ENCODE measurements at places on chromosomes 1 and 21. TPM values are rescaled to one million over a fixed set of nuclear protein-coding genes. Genes with fewer than 3 reads are reported as not detected.

Gene OR6K6
- not detected for polyA plus RNA-seq

Gene DCST1
- polyA plus RNA-seq, result 0.23 TPM

Gene ZNF648
- 0.20 TPM for polyA plus RNA-seq

Gene IVL
- polyA plus RNA-seq, result not detected

Gene KIF26B
- 1.2 TPM for polyA plus RNA-seq

Gene ACTN2
- 2,231 TPM for polyA plus RNA-seq

DNA sequence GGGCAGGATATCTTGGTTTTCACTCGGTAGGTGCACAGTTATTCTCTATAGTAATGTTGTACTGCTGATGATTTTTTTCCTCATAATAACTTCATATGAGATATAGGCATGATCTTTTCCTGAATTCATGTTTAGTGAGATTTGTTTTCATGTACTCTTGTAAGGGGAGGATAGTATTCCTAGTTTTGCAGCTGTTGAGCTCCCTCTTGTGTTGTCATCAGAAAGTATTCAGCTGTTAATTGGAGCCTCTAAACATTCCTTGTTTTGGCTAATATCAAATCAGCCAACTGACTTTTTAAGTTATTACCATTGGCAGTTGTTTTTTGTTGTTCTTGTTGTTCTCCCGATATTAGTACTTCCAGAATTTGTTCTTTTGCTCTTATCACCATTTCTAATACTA, 24.4 kb downstream of the OR10R2 start:
- no peak for DNase-seq

- DNase-seq, result peak; percentile 87
Observed at GRCh38 chr1:22814176-22815042, 103.8 kb downstream of the EPHB2 start.

GRCh38 chr1:65881067-65881594, 88.4 kb downstream of the PDE4B start:
- no peak for DNase-seq

DNA sequence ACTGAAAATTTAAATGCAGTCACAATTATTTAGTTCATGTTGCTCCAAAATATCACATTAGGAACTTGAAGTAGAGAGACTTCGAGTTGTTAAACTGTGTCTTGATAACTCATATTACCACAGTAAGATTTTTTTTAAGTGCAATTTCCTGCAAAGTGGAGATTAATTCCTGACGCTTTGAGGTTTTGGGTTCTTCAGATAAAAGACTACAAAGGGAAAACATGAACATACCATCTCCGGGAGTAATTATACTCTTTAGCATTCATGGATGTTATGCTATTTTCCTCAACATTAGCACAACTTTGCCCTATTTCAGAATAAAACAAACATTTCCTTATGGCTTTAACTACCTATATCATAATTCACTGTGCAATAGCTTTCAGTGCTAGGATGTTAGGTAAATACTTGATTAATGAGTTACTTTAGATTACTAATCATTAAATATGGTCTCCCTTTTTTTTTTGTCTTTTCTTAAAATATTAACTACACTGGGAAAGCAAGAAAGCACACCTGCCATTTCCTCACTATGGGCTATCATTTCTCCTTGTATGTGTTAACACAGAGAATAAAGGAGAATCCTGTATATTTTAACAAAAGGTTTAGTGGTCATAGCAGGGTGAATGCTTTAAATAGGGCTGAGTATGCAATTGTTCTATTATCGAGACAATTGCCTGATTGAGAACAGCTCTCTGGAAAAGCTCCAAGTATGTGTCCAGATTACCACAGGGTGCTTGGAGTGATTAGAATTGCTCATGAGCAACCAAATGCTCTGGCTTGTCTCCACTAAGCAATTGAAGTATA, 252.5 kb upstream of the C1orf105 start:
- DNase-seq, result no peak

DNA sequence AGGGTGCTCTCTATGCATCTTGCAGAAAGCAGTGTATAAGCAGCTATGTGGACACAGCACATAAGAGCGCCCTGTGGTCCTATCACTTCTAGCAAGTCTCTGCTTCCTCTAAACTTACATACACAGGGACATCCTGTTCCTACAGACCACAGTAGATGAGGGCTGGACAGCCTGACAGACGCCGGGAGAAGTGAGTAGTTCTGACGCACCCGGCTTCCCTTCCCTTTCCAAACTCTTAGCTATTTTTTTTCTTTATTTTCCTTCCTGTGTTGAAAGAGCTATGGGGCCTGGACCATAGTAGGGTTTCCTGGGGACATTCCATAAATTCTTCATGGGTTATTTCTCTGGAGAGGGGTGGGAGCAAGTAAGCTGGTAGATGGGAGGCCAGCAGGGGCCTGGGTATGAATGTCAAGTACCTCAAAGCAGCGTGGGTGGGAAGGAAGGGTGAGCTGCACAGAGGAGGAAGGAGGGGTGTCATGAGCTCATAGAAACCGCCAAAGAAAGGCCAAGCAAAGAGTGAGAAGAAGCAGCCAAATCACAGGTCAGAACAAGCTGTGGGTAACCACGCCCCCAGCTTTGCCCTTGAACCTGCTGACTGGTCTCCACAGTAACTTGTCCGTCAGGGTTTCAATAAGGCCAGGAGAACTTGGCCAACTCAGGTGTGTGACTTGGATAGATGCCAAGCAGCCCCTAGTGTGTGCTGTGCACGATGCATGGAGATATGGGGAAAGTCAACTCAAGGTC, 36.6 kb downstream of the PLXNA2 start:
- no peak for DNase-seq

DNA sequence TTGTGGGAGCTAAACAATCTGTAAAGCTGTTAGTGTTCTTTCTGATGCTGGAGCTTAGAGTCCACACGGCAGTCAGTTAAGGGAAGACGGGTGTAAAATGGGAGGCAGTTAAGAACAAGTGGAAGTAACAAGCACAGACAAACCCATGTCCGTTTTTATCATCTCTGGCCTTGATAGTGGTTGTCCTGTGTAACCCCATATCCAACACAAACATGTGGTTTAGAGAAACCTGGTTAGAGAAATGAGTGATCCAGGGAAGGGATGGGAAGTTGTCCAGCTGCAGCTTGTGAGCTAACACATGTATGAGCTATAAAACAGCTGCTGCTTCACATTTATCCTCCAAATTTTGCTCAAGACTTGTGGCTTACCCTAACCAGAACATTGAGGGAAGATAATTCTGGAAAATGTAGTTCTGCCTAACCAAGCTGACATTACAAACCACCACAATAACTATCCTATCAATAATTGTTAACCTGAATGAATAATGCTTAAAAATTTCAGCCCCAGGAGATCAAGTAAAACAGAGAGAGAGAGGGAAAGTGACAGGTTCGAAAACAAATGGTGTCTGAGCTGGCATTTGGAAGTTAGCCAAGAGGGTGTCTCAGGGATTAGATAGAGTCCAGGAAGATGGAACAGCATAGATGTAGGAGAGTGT, 10.6 kb upstream of the C1orf162 start:
- DNase-seq, result no peak

GRCh38 chr21:41943851-41944250, 10.0 kb downstream of the C2CD2 start:
- no peak for DNase-seq

DNA sequence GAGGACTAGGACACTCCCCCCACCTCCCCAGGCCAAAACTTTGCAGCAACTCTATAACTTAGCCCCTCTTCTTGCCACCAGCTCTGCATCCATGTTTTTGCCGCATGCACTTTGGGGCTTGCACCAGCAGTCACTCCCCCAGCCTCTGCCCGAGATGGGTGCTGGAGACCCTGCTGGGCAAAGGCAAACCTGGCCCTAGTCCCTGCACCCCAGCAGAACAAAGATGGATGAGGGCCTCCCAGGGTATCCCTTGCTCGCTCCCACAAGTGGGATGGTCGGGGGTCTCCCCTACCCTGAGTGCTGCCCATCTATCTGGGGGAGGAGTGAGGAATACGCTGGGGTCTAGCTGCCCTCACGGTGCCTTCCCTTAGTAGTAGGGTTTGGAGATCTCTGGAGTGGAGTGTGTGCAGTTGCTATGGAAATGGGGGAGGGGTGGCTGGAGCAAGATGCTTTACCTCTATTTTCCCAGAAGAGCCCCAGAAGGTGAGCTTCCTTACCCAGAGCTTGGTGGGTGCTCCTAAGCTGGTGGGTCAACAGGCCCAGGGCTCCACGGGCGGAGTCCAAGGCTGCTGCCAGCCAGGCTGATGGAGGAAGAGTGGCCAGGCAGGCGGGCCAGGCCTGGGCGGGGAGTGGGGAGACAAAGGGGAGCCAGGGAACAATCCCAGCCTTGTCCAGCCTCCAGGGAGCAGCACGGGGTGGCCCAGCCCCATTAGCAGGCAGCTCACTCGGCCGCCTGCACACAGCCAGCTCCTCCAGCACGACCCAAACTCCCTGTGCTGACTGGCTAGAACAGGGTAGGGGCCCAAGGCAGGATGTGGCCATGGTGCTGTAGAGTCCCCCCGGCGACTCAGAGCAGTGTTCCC, at the start of gene PAQR6:
Gene PAQR6 (minus strand): TSS at position 597 of the 863 bp plus-strand sequence. CDS start 1,325 bp downstream, outside the sequence.
- no peak for DNase-seq

DNA sequence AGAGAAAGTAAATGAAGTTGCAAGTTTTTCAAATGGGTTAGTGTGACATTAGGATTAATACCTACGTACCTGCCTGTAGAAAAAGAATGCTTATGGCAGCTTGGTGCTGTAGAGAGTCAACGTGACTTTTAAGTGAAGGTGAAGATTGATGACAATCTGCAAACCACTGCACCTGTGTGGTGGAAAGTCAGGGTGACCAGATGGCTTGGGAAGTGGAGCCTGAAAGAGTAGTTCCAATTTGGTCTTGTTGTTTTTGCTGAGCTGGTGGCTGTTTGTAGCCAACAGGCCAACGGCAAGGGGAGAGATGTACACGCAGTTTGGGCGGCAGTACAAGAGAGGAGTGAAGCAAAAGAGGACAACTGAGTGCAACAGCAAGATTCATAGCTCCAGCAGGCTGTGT, 78.1 kb upstream of the JAK1 start:
- DNase-seq, result no peak

- no peak for DNase-seq
Observed at GRCh38 chr1:52550447-52550846, 2.4 kb downstream of the TUT4 start.

- no peak for DNase-seq
Observed at GRCh38 chr1:167524651-167525050, 6.3 kb upstream of the CD247 start.

DNA sequence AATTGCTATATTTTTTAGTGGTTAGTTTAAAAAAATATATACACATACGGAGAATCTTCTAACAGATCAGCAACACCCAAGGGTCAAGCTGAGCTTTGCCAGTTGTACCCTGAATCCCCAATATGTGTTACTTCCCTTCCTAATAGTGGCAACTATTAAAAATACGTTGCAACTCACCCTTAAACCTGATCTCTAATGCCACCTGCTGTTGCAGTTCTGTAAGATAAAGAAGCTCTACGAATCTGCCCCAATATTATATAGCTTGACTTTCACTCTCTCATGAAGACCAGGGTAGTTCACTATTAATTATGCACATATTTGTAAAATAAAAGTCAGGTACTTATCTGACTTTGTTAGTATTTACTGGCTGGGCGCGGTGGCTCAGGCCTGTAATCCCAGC, 58.4 kb downstream of the ASH1L start:
- peak; percentile 30 for DNase-seq

DNA sequence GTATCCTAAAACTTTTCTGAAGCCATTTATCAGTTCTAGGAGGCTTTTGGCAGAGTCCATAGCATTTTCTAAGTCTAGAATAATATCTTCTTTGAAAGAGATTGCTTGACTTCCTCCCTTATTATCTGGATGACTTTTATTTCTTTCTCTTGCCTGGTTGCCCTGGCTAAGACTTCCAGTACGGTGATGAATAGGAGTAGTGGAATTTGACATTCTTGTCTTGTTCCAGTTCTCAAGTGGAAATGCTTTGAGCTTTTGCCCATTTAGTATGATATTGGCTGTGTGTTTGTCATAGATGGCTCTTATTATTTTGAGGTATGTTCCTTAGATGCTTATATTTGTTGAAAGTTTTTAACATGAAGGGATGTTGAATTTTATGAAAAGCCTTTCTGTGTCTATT, 1647.9 kb downstream of the PLA2G4A start:
- DNase-seq, result no peak

DNA sequence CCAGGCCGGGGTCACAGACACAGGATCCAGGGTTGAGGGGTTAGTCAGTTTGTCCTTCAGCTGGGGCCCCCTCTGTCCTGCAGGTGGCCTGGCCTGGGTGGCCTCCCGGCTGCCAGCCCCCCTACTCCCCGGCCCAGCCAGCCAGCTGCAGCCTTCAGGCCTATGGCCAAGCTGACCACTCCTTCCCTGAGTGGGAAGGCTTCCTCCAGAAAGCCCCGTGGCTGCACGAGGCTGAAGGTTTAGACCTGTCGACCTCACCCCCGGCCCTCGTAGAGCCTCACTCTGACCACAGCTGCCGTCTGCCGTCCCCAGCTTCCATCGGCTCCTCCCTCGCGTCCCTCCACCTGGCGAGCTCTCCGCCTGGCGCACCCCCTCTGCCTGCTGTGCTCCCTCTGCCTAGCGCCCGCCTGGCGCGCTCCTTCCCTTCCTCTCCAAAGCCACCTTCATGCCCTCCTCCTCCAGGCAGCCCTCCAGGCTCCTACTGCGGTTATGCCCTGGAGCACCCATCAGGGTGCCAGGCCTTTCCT, 9.6 kb downstream of the TTLL10 start:
- DNase-seq, result no peak

- no peak for DNase-seq
Observed at GRCh38 chr1:230365723-230366307, 60.3 kb downstream of the PGBD5 start.

DNA sequence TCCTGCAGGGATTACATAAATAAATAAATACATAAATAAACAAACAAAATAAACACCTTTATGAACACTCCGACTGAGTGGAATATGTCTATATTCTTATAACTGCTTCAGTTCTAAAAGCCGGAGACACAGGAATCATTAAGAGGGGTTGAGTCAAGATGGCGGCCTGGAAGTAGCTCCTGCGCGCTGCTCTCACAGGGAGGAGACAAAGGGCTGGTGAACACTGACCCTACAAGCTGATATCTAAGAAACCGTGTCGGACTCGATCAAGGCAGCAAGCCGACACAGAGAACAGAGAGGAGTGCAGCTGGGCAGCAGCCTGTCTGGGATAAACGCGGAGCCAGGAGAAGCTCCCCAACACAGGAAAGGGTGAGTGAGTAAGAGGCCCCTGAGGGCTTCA, 1098.6 kb upstream of the NCAM2 start:
- no peak for DNase-seq

Data from muscle of arm (tissue), 14 donors.